ENCODE measurements at places on chromosomes 5 and 9. TPM values are rescaled to one million over a fixed set of nuclear protein-coding genes. Genes with fewer than 3 reads are reported as not detected.

DNA sequence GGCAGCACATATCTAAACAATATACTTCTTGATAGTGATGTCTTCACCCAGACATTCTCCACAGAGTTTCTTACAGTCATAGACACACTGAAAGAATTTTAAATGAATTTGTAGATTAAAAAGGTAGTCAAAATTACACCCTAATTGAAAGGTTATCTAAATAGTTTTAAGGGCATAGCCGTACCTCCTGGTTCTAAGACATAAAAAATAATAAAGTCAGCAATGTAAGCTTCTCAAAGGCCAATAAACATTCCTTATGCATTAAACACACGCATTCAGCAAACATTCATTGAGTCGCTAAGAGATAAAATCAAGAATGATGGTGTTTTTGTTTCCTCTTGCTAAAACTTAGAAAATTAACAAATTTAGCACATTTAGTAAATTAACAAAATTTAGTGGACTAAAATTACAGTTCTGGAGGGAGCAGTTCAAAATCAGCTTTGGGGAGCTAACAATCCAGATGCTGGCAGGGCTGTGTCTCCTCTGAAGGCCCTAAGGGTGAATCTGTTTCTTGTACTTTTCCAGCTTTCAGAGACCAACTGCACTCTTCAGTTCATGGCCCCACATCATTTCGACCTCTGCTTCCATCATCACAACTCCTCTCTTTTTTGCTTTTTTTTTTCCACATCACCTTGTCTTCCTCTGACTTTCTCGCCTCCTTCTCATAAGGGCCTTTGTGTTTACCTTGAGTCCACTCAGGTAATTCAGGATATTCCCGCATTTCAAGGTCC, 516.5 kb downstream of the DNAH5 start:
- no peak for DNase-seq

The SIGMAR1 gene
- 65.6 TPM for total RNA-seq

GRCh38 chr5:180668835-180669596, 19.6 kb upstream of the FLT4 start:
- no peak for DNase-seq

DNA sequence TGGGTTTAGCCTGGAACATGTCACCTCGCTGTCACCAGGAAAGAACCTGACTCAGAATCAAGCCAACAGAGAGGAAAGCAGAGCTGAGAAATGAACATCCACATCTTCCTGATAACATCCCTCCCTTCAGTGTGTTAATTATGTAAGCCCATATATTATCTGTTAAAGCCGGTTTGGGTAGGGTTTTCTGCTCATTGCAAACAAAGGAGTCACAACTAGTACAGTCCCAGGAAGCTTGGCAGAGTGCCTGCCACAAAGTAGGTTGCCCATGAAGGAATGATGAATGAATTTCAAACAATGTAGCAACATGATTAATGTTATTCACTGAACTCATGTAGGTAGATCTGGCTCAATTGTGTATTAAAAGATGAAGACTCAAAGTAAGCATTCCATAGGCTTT, 10.4 kb upstream of the PPARGC1B start:
- DNase-seq = peak; percentile 56

- no peak for DNase-seq
Measured at GRCh38 chr5:107889387-107889786, 218.7 kb upstream of the EFNA5 start.

DNA sequence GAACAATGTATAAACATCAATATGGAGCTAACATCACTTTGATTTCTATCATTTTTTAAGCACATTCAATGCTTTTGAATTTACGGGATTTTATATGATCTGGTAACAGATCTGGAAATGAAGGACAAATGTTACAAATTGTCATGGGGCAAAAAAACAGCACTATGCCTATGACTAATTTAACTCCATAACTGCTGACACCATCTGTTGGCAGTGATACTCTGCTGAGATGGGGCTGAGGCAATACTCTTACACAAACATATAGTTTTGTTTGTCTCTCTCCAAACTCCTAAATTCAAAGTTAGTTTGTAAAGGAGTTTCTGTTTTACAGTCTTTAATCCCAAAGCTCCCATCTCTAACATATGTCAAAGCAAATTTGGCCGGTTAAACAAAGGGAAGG, 132.5 kb upstream of the FER start:
- DNase-seq = no peak

- DNase-seq = no peak
Measured at GRCh38 chr5:54709096-54709495, 191.5 kb downstream of the SNX18 start.

Data from Calu3 (cell line).